RCC 7860 (cell line): ENCODE measurements at places on chromosomes 4 and X.

- no peak for DNase-seq
Observed at GRCh38 chr4:88616275-88617150, 24.2 kb downstream of the HERC3 start.

DNA sequence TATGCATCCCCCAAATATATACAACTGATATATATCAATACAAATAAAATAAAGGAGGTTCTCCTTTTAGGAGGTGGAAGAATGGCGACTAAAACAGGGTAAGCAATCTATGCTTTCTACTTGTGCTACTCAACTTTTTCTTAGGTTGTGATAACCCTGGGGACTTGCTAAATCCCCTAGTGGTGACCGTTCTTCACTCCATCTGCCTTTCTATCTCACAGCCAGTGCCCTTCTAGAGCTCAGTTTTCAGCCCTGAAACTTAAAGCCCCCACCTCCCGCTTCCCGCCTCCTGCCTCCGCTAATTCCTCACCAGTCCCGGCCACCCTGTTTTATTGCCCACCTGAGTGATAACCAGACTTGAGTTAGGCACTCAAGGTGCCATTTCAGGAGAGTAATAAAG is 15.5 kb upstream of the ESX1 start:
- DNase-seq = no peak

GRCh38 chr4:166682200-166682599 is 552.1 kb downstream of the SPOCK3 start:
- DNase-seq = no peak

GRCh38 chrX:19121898-19122640 is at the start of gene ADGRG2:
ADGRG2 (minus strand) TSS chrX:19122468; CDS start chrX:19068834, 53,634 bp downstream.
- DNase-seq = no peak

GRCh38 chr4:169167957-169168858 is 102.5 kb downstream of the SH3RF1 start:
- no peak for DNase-seq

DNA sequence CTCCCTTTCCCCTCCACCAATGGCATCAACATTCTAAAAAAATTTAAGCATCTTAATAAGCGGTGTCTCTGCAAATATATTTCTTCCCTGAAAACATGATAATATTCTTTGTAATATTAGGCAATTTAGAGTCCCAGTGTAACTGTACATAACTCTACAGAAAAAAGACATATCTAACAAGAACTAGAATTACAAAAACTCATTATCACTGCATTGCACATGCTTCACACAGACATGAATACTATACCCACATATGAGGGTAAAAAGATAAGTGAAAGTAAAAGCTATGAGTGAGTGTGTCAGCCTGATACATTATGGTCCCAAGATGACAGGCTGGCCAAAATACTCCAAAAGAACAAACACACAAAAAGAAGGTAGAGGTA is 2.4 kb upstream of the FGB start:
- DNase-seq = no peak

DNA sequence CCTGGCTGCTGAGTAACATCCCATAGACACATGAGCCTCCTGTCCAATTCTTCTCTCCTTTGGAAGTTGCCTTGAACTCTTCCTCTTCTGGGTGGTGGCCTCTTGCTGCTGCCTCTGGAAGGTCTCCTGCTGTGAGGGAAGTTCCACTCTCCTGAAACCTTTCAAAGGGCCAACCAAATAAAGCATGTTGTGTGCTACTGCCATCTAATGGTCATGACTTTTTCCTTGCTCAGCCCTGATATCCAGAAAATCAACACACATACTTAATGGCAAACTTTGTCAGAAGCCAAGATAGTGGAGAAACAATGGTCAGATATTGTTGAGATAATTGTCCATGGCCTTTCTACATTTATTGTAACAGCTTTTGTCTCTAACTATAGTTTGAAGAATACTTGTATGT is 19.1 kb upstream of the ZXDA start:
- DNase-seq = no peak

DNA sequence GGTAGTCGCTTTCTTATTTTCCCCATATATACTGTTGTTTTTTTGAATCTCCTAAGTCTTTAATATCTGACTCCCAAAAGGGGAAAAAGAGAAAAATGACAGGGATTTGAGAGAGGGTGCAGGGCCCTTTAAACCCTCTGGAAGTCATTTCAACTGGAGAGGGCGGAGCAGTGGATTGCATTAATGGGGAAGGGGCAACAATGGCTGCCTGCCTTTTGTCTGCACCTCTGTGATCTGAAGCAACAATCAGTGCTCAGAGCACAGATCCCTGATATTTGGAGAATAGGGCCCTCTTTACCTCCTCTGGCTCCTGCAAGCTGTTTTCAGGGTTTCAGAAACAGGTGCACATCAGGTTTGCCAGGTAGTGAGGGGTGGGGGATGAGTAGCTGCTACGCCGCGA is 1458.3 kb upstream of the TENM3 start:
- DNase-seq = no peak

GRCh38 chr4:33625748-33626147 is 2618.6 kb downstream of the ARAP2 start:
- no peak for DNase-seq

- no peak for DNase-seq
Observed at GRCh38 chr4:53349091-53349491, 16.8 kb downstream of the SCFD2 start.

DNA sequence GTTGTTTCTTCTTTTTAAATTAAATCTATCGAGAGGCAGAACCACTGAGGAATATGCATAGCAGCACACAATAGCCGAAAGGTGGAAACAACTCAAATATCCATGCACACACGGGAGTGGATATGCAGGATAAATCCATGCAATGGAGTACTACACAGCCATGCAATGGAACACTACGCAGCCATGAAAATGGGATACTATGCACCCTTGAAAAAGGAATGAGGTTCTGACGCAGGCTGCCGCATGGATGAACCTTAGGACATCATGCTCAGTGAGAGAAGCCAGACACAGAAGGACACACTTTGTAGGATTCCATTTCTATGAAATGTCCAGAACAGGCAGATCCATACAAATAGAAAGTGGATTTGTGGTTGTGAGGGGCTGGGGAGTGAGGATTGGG is 18.4 kb upstream of the P2RY8 start:
- DNase-seq = no peak

DNA sequence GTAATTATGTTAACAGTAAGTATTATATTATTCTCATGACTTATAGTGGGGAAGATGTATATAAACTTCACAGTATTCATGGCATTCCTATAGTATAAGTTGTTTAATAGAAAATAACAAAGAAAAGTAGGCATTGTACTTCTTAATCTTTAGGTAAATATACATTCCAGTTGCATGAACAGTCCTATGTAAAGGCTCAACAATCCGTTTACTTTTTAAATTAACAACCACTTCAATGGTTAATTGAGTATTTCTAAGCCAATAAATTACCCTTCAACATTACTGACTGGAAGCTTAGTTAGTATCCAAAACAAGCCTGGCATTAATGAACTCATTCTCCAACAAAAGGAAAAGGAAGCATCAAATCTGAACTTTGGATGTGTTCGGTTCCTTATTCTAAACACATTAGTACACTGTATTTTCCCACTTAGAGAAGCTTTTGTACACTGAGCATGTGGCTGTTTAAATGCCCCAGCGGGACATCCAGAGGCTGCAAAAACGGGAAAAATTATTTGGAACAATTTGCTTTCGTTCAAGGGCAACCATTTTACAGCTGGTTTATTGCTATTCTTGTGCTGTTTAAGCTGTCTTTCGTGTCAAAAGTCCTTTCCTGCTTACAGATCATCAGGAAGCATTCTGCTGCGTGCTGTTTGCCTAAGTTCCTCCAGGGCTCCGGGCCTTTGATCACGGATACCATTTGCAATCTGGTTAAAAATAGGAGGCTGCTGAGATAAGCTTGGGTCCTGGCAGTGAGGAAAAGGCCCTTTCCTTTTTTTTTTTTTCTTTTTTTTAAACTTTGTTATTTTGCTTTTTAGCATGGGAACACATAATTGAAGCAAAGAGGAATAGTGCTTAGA is 460.3 kb downstream of the SPRY1 start:
- DNase-seq = no peak

DNA sequence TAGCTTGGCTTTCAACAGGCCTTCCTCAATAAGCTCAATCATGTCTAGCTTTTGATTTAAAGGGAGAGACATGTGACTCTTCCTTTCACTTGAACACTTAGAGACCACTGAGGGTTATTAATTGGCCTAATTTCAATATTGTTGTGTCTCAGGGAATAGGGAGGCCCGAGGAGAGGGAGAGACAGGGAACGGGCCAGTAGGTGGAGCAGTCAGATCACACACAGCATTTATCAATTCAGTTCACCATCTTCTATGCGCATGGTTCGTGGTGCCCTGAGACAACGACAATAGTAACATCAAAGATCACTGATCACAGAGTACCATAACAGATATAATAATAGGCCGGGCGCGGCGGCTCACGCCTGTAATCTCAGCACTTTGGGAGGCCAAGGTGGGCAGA is 17.8 kb downstream of the ZNF81 start:
- no peak for DNase-seq

- no peak for DNase-seq
Observed at GRCh38 chrX:46730765-46731164, 28.2 kb downstream of the SLC9A7 start.

GRCh38 chr4:185654311-185654710 is 119.0 kb upstream of the PDLIM3 start:
- no peak for DNase-seq

GRCh38 chr4:128862608-128863311 is 53.3 kb downstream of the JADE1 start:
- DNase-seq = peak; percentile 18

DNA sequence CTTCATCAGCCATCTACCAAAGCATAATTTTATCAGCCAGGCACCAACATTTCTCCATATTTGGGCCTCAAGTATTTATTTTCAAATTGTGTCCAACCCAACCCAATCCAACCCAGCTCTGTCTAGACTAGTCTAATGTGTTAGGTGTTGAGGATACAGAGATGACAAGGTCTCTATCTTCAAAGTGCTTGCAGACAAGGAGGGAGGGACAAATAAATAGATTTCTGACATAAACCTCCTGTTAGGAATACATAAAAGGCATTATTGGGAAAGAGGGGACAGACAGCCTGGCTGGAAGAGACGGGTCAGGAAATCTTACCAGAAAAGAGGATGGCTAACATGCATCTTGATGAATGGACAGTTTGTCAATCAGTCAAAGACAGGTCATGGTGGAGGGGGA is 115.4 kb upstream of the RPS6KA3 start:
- DNase-seq = no peak

DNA sequence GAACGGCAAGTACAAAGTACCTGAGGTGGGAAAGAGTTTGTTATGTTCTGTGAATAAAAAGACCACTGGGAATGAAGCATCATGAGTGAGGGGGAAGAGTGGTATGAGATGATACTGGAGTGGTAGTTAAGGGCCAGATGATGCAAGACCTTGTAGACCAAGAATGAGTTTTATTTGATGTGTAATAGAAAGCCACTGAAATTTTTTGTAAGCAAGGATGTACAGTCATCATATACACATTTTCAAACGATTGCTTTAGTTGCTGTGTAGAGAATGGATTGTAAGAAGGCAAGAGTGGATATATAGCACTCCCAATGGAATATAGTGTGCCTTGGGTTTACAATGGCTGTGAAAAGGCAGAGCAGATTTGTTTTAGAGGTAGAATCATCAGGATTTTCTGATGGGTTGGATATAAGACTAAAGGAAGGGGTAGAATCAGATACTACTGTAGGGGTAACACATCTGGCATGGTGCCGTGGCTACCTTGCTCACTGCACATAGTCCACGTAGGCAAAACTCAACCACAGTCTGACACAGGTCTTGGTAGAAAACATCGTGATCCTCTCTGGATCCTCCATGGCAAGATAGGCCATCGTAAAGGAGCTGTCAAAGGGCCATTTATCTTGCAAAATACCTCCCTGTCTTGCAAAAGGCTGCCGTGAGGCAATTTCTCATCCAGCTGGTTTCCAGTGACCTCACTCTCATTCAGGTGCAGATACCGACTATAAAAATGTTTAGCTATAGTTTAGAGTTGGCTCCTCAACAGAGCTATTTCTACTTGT is 14.9 kb downstream of the TIFA start:
- DNase-seq = peak; percentile 46

- DNase-seq = no peak
Observed at GRCh38 chrX:11478911-11479310, 185.7 kb downstream of the AMELX start.

GRCh38 chrX:112642349-112642748 is 37.4 kb downstream of the LHFPL1 start:
- peak; percentile 53 for DNase-seq

- no peak for DNase-seq
Observed at GRCh38 chr4:28001698-28002097, 1141.1 kb downstream of the STIM2 start.

DNA sequence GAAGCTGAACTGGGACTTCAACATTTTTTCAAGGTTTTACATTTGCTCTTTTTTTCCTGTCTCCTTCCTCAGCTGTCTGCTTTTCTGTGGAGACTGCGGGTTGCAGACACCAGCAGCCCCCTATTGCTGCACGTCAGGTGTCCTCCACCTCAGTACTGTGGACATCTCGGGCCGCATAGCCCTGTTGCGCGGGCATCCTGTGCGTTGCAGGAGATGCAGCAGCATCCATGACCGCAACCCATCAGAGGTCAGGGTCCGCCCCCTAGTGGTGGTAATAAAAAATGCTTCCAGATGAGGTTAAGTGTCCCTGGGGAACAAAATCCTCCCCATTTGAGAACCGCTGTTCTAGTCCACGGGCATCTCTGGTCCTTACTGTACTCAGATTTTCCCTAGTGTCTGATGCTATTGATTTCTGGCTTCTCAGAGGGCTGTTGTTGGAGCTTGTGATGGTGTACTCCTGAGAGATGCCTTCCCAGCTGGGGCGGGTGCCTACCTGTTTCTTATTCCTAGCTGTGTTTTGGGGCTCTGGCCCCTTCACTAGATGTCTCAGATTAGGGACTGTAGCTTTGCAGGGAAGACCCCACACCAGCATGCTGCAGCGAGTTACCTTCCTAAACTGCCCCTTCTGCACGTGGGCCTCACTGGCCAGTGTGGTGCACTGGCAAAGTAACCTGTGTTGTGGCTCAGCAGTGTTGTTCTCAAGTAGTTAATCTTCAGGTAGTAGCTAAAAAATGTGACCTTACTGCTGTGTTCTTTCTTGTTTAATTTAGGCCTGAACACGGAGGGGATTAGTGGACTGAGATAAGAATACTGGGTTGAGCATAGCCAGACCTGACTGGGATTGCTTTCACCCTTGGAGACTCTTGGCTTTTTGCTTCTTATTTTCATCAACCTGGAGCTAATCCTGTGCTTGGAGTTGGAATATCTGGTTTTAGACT is 28.2 kb downstream of the NSD2 start:
- peak; percentile 61 for DNase-seq

- DNase-seq = no peak
Observed at GRCh38 chrX:120795301-120795700, 80.4 kb downstream of the CT47B1 start.

GRCh38 chr4:137532869-137533236 is 559 bp upstream of the PCDH18 start:
- DNase-seq = no peak

- DNase-seq = no peak
Observed at GRCh38 chr4:122669911-122670738, 49.3 kb upstream of the IL21 start.

DNA sequence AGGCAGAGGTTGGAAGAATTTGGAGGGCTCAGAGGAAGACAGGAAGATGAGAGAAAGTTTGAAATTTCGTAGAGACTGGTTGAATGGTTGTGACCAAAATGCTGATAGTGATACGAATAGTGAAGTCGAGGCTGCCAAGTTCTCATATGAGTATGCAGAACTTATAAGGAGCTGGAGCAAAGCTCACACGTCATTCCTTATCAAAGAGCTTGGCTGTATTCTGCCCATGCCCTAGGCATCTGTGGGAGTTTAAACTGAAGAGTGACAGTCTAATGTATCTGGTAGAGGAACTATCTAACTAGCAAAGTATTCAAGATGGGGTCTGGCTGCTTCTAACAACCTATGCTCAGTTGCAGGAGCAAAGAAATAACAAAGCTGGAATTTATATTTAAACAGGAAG is 102.1 kb downstream of the PCDH18 start:
- no peak for DNase-seq
